ENCODE measurements at places on chromosomes 2 and 18. TPM values are rescaled to one million over a fixed set of nuclear protein-coding genes. Genes with fewer than 3 reads are reported as not detected.

DNA sequence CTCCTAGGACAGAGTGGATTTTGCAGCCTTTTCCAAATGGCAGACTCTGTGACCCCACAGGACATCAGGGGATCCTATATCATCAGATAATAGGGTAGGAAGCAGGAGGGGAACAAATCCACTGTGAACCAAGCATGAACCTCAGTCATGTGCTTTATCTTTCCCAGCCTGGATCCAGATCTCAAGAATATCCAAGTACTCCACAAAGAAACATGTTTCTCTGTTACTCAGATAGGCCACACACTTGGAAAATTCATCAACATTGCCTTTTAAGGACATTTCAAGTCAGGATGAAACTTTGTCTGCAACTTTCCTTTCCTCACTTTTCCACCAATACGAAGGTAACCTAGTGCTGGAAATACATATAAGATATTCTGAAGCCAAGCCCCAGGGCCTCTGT lies 85.8 kb downstream of the RDH14 start:
- H3K27ac ChIP-seq = no peak overlapping the region
- H3K4me3 ChIP-seq = no peak overlapping the region
- no peaks in the 10 kb centered on the region for H3K27me3 ChIP-seq
- no peak for DNase-seq
- H3K4me1 ChIP-seq = no peaks in the 10 kb centered on the region
- no peaks in the 10 kb centered on the region for H3K36me3 ChIP-seq

DNA sequence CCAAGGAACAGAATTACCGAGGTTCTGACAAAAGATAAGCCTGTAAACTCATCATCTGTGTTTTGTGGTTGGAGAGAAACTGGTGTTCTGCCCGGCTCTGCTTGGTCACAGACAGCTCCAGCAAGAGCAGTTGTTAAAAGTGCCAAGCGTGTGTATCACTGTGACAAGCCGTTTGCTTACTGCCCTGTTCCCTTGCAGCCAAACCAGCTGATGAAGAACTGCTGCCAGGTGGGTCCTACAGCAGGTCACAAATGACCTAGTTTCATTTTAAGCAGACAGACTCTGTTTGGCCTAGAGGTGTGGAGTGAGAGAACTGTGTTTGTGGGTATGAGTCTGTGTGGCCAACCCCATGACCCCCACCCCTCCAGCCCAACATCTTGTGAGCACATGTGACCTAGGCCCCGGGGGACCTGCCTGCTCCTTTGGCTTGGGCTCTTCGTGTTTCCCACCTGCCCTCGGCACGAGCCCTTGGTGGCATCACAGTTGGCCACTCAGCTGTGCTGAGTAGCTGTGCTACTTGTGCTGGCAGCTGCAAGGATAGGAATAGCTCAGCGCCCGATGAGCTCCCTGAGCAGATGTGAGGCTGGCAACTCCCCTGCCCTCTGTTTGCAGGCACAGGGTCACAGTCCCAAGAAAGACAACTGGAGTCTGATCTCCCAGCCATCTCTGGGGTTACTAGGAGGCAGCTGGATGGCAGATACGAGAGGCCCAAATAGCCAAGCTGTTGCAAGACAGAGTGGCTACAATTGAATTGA lies 9.7 kb downstream of the OXER1 start:
- H3K27me3 ChIP-seq = no peaks in the 10 kb centered on the region
- no peak overlapping the region for H3K4me3 ChIP-seq
- no peak overlapping the region for H3K27ac ChIP-seq
- no peaks in the 10 kb centered on the region for H3K36me3 ChIP-seq

DNA sequence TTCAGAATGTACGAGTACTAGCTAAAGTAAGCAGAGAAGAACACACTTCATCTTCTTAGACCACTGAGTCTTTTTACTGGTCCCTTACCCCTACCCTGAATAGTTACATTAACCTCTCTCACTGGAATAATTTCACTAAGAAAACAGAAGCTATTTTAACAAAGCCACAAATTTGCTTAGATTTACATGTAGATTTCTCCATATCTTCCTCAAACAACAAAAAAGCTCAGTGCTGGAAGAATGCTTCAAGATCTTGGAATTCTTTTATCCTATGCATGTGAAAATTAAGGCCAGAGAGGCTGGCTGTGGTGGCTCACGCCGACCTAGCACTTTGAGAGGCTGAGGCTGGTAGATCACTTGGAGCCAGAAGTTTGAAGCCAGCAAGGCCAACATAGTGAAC lies 35.2 kb downstream of the MOGAT1 start:
- H3K4me3 ChIP-seq = no peak overlapping the region
- H3K4me1 ChIP-seq = peaks cover 9% of the 10 kb centered on the region
- no peaks in the 10 kb centered on the region for H3K36me3 ChIP-seq
- DNase-seq = no peak

DNA sequence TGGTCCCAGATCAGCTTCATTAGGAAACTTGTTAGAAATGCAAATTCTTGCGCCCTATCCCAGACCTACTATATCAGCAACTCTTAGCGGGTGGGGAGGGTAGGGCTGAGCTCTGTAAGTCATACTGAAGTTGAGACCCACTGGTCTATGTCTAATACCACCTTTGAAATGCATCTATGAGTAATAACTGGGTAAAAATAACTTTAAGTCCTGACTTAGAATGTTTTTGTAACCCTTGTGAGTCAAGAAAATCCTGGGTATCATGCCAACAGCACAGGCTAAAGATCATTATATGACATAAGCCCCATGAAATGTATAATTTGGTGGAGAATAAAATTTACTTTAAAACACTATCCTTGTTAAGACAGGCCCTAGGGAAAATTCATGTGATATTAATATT lies 41.4 kb downstream of the PRKD3 start:
- H3K27ac ChIP-seq = no peak overlapping the region
- H3K4me3 ChIP-seq = no peak overlapping the region
- no peaks in the 10 kb centered on the region for H3K36me3 ChIP-seq
- H3K4me1 ChIP-seq = no peaks in the 10 kb centered on the region
- no peak for DNase-seq

DNA sequence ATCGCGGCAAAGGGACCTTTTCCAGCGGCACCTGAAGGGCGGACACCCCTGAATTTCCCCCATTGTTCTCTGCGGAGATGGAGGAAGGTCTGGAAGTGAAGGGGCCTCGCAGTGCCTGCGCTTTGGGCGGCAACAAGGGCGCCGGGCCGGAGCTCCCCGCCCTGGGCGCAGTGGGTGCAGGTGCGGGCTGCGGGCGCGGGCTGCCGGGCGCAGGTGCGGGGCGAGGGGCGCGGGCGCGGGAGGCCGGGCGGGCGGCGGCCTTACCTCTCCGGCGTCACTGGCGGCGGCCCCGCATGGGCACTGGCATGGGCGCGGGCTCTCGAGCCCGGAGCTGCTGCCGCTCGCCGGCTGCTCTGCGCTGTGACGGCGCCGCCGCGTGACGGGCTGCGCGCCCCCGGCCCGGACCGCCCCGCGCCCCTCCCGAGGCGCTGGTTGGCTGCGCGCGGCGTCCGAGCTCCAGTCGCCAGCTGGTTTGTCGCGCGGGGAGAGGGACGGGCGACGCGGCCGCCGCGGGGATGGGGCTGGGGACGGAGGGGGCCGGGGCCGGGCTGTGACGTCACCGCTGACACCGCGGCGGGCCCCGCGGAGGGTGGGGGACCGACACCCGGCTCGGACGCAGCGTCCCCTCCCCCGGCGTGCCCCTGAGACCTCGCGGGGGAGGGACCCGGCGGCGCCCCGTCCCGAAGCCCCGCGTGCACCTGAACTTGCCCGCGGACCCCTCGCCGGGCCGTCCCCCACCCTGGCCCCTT lies at the start of gene KIF1A:
KIF1A (minus strand) TSS at position 362 of the 749 bp plus-strand sequence. CDS start 22,467 bp downstream, outside the sequence.
- peaks cover 8% of the 10 kb centered on the region for H3K4me1 ChIP-seq
- DNase-seq = no peak
- H3K27me3 ChIP-seq = peaks cover 29% of the 10 kb centered on the region
- no peak within 1 kb of the TSS for H3K4me3 ChIP-seq
- H3K36me3 ChIP-seq = no peaks in the 10 kb centered on the region

GRCh38 chr2:130845505-130846085 lies 8.9 kb downstream of the ARHGEF4 start:
- H3K27me3 ChIP-seq = no peaks in the 10 kb centered on the region
- no peak overlapping the region for H3K4me3 ChIP-seq
- DNase-seq = no peak
- no peaks in the 10 kb centered on the region for H3K36me3 ChIP-seq
- no peak overlapping the region for H3K27ac ChIP-seq

DNA sequence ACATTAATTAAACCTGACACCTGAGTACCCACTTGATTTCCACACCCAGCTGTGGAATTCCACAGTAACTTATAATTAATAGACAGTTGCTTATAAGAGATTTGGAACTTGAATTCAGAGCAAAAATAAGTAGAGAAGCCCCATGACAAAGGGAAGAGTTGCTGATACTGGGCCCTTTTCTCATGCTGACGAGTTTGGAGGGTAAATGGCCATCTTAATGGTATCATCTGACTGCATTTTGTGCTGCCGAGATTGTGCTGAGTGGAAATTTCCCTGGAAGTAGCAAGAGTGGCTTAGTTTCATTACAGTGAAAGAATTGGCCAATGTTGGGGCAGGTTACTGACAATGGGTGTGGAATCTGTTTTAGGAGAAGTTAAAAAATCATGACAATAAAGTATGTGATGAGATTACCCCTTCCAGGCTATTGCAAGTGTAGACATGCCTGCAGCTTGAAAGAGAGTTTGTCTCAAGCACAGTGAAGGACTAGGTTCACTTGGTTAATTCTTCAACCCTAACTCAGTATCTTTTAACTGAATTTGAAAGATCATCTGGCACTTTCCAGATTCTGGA lies 49.9 kb downstream of the VSNL1 start:
- no peak for DNase-seq
- no peaks in the 10 kb centered on the region for H3K4me1 ChIP-seq
- H3K27ac ChIP-seq = no peak overlapping the region
- no peak overlapping the region for H3K4me3 ChIP-seq
- no peaks in the 10 kb centered on the region for H3K36me3 ChIP-seq

- H3K27me3 ChIP-seq = no peaks in the 10 kb centered on the region
- DNase-seq = no peak
- no peaks in the 10 kb centered on the region for H3K36me3 ChIP-seq
- H3K4me1 ChIP-seq = no peaks in the 10 kb centered on the region
- H3K27ac ChIP-seq = no peak overlapping the region
Measured at GRCh38 chr2:44886414-44886813, 55.1 kb upstream of the SIX3 start.

DNA sequence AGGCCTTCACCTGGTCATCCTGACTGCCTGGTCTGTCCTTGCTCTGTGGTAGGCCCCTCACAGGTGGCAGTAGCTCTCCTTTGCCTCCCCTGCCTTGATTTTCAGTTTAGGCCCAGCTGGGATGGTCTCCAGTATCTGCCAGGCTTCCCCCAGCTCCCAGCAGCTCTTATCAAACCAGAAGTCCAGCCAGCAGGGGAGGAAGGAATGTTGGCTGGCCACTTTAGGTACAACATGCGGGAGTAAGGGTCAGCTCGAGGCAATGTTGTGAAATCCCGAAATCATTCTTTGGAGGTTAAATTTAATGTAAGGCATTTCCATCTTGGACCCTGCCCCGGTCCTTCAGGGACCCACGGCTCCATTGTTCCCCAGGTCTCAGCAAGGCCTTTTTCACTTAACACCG lies 16.8 kb downstream of the ATP6V1C2 start:
- no peaks in the 10 kb centered on the region for H3K27me3 ChIP-seq
- no peaks in the 10 kb centered on the region for H3K36me3 ChIP-seq
- no peaks in the 10 kb centered on the region for H3K4me1 ChIP-seq
- H3K4me3 ChIP-seq = no peak overlapping the region

DNA sequence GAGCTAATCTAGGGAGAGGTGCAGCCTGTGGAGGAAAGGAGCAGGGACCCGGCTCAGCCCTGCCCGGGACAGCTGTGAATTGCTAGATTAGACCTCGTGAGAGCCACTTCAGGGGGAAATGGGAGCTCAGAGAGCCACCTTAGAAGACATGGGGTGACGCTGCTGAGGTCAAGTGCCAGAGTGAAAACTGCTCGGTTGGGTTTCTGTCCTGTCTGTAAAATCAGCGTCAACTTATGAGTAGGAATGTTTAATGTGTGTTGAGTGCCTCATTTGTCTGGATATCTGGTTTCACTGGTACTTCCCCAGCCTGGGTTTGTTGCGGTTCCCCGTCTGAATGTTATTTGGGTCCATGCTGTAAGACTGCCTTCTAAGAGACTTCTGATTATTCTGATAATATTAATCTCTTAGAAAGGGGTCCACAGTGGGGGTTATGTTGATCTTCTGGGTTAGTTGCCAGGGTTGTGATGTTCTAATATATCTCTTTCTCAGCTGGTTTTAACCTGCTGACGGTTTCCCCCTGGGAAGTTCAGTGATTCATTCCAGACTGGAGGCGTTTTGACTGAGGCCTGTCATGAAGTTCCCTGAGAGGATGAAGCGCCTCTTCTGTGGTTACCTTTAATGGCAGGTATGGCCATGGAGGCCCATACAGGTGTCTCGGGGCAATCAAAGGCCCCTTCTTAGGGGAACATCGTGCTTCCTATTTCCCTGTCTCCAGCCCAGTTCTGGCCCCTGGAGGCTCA lies 175.9 kb downstream of the SH3RF3 start:
- H3K36me3 ChIP-seq = no peaks in the 10 kb centered on the region
- no peak overlapping the region for H3K27ac ChIP-seq
- no peak for DNase-seq
- H3K4me3 ChIP-seq = no peak overlapping the region
- no peaks in the 10 kb centered on the region for H3K27me3 ChIP-seq

- H3K4me1 ChIP-seq = no peaks in the 10 kb centered on the region
- no peak overlapping the region for H3K27ac ChIP-seq
- no peaks in the 10 kb centered on the region for H3K36me3 ChIP-seq
- H3K4me3 ChIP-seq = no peak overlapping the region
Measured at GRCh38 chr2:44459739-44460138, 98.0 kb downstream of the CAMKMT start.

- H3K36me3 ChIP-seq = no peaks in the 10 kb centered on the region
- H3K27ac ChIP-seq = no peak overlapping the region
- H3K4me1 ChIP-seq = no peaks in the 10 kb centered on the region
- no peak overlapping the region for H3K4me3 ChIP-seq
Measured at GRCh38 chr18:51848702-51849101, 491.3 kb upstream of the DCC start.

GRCh38 chr2:42572297-42573081 lies 4.1 kb downstream of the MTA3 start:
- H3K4me3 ChIP-seq = no peak overlapping the region
- H3K27ac ChIP-seq = no peak overlapping the region
- H3K27me3 ChIP-seq = no peaks in the 10 kb centered on the region
- no peaks in the 10 kb centered on the region for H3K36me3 ChIP-seq

Gene LYPD6
- total RNA-seq = not detected

Gene LRP1B
- total RNA-seq = not detected

Gene TTLL4
- 26.1 TPM for total RNA-seq

Gene EFR3B
- total RNA-seq = 0.12 TPM

Data from CD4-positive, alpha-beta memory T cell (primary cell).